ENCODE measurements at places on chromosomes 12 and 14.

- DNase-seq = no peak
These were observed at the start of gene KRT6B for GRCh38 chr12:52452101-52452500. Gene KRT6B, minus strand, starts transcription at chr12:52452146. Its CDS starts 68 bp downstream, at chr12:52452078.

GRCh38 chr12:78494911-78495310 lies 369.7 kb upstream of the SYT1 start:
- no peak for DNase-seq

- DNase-seq = no peak
These were observed 30.5 kb downstream of the CLEC2D start for GRCh38 chr12:9699898-9700605.

DNA sequence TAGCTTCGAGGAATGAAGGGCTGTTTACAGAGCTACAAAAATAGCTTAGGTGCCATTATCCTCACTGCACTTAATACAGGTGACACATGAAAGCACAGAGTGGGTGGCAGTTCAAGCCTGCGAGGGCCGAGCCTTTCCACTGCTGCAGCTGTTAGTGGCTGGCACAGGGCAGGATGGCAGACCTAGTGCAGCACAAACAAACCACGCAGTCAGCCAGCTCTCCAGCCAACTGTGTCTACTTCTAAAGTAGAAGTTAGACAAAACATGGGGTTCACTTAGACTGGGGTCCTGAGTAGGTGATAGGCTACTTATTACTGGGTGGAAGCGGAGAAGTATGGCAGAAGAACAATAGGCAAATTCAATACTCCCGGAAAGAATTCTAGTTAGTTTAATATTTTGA lies 95.4 kb downstream of the DUSP16 start:
- DNase-seq = no peak

DNA sequence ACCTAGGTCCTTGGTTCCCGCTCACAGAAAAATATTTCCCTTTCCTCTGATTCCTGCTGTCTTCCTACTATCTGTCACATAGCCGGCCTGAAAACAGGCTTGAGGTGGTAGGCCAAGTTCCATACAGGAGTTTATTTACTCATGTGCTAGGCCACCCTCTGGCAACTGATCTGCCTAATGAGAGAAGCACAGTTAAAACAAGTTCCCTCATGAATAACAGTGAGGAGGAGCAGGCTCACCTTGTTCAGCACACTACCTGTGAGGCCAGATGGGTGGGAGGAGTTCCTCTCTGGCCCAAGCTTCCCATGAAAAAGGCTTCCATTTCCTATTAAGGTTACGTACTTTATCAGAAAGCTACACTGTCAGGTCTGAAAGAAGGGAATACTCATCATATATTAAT lies 206.0 kb downstream of the MYRFL start:
- no peak for DNase-seq

GRCh38 chr14:86464341-86464740 lies 934.4 kb downstream of the FLRT2 start:
- DNase-seq = no peak

DNA sequence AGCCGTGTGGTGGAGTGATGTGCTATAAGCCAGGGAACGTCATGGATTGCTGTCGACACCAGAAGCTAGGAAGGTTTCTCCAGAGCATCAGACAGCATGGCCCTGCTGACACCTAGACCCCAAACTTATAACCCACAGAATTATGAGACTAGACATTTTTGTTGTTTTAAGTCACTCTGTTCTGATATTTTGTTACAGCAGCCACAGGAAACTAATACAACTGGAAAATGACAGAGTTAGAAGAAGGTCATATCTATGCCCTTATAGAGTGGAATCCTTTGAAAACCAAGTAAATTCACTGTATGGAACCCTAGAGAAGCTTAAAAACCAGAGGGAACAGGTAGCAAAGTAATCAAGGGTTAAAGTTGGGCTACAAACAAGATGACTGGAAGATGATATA lies 42.5 kb downstream of the SPTLC2 start:
- no peak for DNase-seq

GRCh38 chr12:42483521-42483790 lies 106.1 kb downstream of the PRICKLE1 start:
- DNase-seq = peak; percentile 51

- peak; percentile 76 for DNase-seq
These were observed 14.4 kb upstream of the HIP1R start for GRCh38 chr12:122820838-122821271.

GRCh38 chr12:51323317-51323960 lies 535 bp downstream of the BIN2 start:
- peak; percentile 57 for DNase-seq

DNA sequence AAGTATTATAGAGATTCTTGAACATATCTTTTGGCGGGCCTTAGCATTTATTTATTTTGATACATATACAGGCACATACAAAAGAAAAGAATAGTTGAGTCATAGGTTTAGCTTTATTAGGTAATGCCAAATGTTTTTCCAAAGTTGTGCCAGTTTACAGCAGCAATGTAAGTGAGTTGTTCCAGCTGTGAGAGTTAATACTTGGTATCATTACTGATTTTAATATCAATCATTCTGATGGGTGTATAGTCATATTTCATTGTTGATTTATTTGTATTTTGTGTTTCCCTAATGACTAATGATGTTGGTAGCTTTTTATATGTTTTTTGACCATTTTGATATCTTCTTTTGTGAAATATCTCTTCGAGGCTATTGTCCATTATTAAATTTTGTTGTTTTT lies 122.4 kb downstream of the MIPOL1 start:
- no peak for DNase-seq

- DNase-seq = no peak
These were observed 13.5 kb upstream of the FAM234B start for GRCh38 chr12:13030541-13031291.

DNA sequence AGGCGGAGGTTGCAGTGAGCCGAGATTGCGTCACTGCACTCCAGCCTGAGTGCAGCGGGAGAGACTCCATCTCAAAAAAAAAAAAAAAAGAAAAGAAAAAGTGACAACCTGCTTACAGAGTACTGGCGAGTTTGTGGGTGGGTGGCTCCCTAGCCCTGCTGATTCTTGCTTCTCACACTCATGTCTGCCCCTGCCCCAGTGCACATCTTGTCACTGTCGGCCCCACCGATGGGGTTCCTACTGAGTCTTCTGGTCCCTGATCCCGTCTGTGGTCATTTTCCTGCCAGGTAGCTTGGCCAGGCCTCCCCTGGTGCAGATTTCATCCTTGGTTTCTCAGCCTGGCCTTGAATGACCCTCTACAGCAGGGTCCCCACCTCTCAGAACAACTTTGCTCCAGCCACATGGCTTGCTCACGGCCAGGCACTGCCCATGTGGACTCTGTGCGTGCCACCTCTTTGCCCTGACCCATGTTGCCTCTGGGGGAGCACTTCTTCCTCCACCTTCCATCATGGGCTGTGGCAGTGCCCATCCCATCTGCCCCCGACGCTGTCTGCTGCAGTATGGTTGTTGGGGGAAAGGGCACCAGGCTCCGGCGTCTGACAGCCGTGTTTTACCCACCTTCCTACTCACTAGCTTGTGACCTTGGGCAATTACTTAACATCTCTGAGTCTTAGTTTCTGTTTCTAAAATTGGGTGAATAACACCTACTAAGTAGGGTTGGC lies 2.1 kb upstream of the PTPN6 start:
- no peak for DNase-seq

DNA sequence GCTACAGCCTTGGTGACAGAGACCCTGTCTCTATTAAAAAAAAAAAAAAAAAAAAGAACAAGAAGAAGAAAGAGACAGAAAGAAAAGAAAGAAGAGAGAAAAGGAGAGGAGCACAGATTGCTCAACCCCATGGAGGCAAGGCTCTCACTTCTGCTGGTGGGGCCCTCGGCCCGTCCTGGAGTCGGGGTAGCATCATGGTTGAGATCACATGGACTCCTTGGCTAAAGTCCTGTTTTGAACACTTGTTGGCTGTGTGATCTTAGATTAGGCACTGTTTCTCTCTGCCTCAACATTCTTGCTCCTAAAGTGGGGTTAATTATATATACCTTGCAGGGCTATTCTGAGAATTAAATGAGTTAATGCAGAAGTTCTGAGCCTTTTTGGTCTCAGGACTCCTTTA lies 207.7 kb downstream of the CACNA1C start:
- DNase-seq = no peak

DNA sequence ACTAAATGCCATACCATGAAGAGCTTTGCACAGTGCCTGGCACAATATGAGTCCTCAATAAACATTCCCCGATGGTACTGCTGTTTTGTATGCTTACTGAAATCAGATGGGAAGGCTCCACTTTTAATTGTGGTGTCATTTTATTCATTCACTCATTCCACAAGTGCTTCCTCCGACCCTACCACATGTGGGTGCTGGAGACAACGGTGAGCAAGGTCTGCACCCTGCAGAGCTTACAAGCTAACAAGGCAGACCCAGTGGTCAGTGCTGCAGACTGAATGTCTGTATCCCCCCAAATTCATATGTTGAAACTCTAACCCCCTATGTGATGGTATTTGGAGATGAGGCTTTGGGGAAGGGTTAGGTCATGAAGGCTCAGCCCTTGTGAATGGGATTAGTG lies 48.3 kb downstream of the RFX4 start:
- DNase-seq = no peak

DNA sequence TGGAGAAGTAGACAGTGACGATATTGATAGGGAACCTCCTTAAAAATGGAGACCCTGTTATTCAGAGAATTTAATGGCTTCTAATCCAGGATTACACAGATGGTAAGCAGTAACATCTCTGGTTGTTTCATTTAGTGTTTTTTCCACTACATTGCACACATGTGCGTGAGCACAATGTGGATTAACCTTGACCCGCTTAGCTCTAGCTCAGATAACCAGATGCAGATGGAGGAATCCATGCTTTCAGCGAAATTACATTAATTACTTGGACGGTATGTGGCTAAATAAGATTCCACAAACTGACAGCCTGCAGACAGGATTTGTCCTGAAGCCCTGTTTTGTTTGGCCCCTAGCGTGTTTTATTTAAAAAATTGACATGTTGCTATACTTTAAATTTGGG lies 378.4 kb downstream of the CCDC91 start:
- DNase-seq = no peak

GRCh38 chr14:54447231-54447692 lies 6.1 kb upstream of the CNIH1 start:
- DNase-seq = no peak

- no peak for DNase-seq
These were observed 419.8 kb upstream of the SEL1L start for GRCh38 chr14:81953419-81953818.

DNA sequence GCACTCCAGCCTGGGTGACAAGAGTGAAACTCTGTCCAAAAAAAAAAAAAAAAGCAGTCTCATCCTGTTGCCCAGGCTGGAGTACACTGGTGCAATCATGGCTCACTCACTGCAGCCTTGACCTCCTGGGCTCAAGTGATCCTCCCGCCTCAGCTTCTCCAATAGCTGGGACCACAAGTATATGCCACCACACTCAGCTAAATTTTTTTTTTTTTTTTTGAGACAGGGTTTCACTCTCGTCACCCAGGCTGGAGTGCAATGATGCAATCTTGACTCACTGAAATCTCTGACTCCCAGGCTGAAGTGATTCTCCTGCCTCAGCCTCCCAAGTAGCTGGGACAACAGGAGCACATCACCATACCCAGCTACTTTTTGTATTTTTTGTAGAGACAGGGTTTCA lies 5.2 kb upstream of the CNPY2 start:
- DNase-seq = no peak

DNA sequence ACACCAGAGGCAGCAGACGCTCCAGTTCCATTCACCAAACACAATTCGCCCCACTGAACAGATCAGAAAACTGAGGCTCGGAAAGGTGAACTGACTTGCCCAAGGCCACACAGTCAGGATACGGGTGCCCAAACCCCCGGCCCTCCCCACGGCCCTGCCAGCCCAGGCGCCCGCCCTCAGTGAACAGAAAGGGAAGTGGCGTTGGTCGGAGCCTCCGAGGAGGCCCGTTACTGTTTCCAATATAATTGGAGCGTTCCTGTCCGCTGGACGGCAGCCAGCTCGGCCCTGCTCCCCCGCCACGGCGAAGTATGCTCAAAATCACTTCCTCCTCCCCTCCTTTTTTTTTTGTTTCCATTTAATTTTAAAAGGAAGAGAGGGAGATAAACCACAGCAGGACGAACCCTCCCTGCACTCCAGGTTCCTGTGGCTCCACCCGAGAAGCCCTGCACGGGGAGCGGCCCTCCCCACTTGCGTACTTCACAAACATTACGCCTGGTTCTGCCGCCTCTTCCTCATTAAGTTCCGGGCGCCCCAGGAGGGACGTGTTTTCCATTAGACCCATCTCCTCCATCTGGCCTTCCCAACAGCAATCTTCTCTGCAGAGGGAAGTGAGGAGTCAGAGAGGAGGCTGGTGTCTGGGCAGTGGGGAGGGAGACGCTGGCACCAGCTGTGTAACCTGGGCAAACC lies 61.1 kb downstream of the NCOR2 start:
- DNase-seq = no peak

- no peak for DNase-seq
These were observed 780 bp upstream of the MYO1H start for GRCh38 chr12:109346920-109347319.

GRCh38 chr12:47752552-47752951 lies 6.1 kb downstream of the RAPGEF3 start:
- no peak for DNase-seq

DNA sequence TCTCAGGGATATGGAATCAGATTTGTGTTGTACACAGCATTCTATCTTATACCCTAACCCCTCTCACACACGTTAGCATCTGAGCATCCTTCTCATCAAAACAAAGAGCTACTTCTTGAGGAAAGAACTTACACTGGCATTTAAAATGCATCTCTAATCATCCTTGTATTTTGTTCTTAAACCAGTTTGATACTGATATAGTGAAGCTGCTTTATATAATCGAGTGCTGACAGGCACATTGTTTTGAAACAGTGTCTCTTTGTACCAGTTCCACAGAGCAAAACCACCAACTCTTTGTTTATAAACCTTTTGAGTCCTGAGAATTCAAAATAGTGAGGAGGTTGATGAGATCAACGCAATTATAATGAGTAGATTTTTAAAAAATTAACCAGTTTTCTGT lies 8.8 kb downstream of the GPR33 start:
- DNase-seq = no peak

GRCh38 chr14:73996731-73997107 lies 22.4 kb downstream of the ENTPD5 start:
- DNase-seq = no peak
